ENCODE measurements at places on chromosomes 1 and 21. TPM values are rescaled to one million over a fixed set of nuclear protein-coding genes. Genes with fewer than 3 reads are reported as not detected.

- no peak for DNase-seq
Measured at GRCh38 chr1:46496505-46496904, 6.9 kb downstream of the DMBX1 start.

- DNase-seq = no peak
Measured at GRCh38 chr1:179187043-179187442, 42.4 kb downstream of the ABL2 start.

- DNase-seq = no peak
Measured at GRCh38 chr1:68328490-68328889, 96.2 kb upstream of the WLS start.

DNA sequence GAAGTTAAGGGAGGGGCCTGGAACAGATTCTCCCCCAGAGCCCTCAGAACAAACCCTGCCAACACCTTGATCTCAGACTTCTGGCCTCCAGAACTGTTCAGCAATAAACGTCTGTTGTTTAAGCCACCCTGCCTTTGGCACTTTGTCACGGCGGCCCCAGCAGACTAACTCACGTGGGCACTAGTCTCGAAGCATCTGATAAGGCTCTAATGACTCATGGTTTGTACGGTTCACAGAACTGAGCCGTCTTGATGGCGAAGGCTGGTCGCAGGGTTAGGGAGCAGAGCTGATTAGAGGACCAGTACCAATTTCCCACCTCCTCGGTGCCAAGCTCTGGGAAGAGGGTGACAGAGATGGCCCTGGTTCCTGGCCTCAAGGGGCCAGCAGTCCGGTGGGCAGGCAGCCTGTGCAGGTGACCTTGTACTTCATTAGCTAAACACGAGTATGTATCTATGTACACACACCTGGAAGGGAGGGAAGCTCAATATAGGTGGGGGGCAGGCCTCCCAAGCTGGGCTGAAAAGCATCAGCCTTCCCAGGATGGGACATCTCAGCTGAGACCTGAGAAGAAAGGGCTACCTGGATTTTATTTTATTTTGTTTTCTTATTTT is 112.8 kb downstream of the MRPS6 start:
- DNase-seq = no peak

DNA sequence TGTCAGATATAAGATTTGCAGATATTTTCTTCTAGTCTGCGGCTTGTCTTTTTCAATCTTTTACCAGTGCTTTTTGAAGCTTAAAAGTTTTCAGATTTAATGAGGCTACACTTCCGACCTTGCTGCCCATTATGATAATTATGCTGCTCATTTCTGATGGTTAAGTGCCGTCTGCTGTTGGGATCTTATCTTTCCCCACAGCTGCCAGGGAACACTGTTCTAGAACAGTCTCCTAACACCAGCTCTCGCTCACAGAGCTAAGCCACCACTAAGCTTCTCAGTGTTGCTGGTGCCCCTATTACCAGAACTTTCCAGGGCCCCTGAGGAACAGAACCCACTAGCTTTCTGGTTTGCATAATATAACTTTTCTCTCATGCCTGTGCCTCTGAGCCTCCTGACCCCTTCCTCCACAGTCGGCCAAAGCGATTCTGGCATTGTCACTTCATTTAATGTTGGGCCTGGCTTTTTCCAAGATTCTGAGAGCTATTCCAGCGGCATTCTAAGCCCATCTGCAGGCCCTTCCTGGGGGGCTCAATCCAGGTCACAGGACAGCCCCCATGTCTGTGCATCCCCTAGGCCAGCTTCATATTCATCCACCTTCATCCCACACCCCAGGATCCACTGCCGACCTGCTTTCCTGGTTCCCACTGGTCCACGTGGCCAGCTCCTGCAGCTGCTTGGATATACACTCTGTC is 237.0 kb downstream of the PTPRU start:
- no peak for DNase-seq

ELAPOR1 gene
- total RNA-seq = 1.3 TPM

DNA sequence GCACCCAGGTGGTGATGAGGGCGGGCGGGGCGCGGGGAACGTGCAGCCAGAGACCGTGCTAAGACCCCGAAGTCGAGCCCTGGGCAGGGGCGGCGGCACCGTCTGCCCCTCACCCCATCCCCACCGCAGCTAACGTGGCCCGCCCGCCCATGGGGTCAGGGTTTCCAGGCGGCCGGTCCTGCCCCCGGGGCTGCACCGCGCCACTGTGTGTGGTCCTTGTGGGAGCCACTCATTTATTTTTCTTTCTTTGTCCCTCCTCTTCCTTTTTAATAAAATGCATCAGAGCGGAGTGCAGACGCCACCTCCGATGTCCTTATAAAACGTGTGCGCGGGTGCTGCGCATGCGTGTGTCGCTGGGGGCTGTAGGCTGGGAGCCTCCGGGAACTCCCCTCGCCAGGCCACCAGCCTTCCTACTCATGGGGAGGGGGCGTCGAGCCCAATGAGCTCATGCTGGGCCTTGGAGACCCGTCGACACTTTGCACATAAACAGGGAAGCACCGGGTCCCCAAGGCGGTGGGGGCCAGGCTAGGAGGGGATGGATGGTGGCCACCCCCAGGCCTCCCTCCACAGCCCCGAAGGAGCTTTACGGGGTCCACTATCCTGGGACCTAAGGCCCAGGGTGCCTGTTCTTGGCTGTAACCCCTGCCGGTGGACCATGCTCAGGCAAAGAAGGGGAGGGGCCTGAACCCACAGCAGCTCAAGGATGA is 59.9 kb downstream of the WNT9A start:
- DNase-seq = no peak

DNA sequence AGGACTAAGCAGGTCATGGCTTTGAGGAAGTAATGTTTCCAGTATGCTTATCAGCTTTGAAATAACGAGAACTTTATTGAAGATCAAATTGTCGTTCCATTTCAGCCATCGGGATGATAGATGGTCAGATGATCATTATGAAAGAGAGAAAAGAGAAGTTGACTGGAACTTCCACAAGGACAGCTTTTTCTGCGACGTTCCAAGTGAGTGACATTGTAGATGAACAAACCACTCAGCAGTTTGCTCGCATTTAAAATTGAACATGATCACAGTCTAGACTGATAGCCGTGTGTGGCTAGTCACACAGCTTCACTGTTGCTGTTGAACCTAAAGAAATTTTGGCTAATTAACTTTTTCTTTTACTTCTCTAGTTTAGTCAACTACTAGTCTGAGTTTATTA is 151.1 kb downstream of the TLR5 start:
- DNase-seq = no peak

DNA sequence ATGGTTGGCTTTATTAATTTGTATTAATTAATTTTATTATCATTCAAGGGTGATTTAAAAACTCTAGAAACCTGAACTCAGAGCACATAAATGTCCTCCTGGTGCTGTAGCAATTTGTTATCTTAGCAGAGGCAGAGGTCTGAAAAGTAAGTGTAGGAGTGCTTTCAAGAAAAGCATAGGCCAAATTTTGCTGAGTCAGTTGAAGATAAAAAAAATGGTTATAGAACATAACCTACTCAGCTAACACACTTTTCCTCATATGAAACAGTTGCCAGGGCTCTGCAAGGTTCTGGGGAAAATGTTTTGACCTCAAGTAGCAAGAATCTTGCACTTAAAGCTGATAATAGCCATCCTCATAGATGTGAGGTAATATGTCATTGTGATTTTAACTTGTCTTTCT is 53.5 kb upstream of the CHODL start:
- DNase-seq = no peak

DNA sequence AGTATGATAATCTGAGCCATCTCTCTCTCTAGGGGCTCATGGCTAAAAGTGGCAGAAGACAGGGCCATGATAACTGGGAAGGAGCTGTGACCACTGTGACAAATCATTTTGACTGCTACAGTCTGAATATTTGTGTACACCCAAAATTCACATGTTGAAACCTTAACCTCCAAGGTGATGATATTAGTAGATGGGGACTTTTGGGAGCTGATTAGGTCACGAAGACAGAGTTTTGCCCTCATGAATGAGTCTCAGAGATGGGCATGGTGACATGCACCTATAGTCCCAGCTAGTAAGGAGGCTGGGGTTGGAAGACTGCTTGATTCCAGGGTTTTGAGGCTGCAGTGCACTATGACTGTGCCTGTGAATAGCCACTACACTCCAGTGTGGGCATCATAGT is 174.9 kb downstream of the PLD5 start:
- DNase-seq = no peak

- DNase-seq = no peak
Measured at GRCh38 chr1:177043597-177043996, 120.9 kb downstream of the ASTN1 start.

LEMD1 gene
- total RNA-seq = 0.24 TPM

DNA sequence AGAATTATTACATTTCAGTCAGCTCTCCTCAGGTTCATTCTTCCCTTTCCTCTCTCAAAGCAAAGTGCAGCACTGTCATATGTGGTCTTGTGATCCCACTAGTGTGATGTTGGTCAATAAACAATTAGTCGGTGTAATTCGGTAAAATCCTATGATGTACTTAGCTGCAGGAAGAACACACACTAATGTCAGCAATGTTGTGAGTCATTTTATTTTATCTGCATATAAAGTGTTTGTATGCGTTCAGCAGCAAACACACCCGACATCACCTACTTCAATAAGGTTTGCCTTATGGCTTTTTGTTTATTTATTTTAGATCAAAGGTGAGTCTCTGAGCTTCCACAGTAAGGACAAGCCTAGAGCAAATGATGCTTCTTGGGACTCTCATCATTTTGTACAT is 47.8 kb downstream of the PTPN14 start:
- DNase-seq = no peak

SLC30A1 gene
- 5.7 TPM for total RNA-seq

DNA sequence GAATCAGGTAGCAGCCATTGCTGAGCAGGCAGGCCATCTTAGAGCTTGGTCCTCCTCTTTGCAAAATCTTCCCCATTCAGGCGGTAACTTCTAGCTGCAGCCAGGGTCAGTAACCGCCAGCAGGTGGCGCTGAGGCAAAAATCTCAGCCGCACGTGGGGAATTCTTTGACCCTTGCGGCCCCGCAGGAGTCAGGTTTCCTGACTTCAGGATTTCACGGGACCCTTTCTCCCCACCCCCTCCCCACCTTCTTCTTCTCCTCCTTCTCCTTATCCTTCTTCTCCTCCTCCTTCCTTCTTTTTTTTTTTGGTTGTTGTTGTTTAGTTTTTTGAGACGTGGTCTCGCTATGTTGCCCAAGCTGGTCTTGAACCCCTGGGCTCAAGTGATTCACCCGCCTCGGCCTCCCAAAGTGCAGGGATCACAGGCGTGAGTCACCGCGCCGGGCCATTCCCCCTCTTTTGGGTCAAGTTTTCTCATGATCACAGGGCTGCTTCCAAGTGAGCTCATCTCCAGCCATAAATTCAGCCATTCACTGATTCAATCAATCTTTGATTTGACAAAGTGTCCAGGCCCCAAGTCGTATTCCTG is 33.4 kb upstream of the TENT5B start:
- DNase-seq = peak; percentile 45

SMIM1 gene
- total RNA-seq = 6.9 TPM

GRCh38 chr1:147647796-147648633 is 22.3 kb downstream of the ACP6 start:
- DNase-seq = peak; percentile 30

DNA sequence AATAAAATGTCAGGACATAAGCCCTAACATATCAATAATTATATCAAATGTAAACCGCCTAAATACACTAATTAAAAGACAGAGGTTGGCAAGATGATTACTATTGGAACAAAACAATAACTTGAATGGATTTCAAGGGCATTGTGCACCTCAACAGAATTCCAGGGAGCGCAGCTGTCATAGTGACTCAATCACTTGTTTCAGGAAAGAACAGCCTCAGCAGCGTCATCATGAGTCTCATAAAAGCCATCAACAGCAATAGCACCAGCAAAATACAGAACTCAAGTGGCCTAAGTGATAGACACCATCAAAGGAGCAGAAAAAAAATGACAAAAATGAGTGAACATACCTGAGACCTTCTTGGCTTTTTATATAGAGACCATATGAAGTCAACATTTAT is 632.7 kb upstream of the NR5A2 start:
- DNase-seq = no peak

DNA sequence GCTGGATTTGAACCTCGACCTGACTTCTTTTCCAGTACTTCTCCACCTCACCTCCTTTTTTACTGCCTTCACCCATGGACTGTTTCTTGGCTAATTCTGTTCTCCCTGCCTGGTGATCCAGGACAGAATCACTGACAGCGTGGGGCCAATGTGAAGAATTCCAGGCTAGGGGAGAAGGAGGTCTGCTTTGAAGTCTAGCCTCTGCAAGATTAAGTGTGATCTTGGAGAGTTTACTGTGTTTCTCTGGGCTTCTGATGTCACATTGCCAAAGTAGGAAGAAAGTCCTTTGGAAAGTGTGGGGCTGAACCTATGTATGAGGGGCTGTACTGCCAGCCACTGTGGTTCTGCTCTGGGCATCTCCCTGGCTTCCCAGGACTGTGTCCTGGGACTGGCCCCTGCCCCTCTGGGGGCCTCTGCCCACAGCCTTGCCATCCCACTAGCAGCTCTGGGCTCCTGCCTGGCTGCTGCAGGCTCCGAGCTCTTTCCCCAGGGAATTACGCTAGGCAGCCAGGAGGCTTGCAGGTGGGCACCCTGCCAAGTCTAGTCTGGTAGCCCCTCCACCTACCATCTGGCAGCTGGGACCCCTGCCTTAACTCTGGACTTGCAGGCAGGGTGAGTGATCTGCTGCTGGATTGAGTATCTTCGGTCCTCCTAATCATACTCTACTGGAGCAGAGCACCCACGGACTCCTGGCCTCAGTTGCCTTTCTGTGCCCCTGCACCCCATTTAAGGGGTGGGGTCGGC is 52.2 kb downstream of the YARS1 start:
- no peak for DNase-seq

DNA sequence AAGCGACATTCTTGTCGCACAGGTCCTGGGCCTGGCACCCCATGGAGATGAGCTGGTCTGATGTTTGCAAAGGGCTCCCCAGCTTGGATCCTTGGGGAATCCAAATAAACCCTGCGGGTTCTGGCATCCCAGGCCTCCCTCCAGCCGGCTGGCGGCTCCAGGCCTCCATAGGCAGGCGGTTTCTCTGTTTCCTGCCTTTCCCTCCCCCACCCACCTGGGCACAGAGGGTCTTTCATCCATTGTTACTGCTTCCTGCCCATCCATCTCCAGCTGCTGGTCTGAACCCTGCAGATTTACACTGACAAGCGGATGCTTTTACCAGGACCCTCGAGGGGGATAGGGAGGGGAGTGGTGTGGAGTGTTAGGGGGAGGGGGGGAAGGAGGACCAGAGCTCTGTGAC is 39.1 kb upstream of the ID3 start:
- peak; percentile 71 for DNase-seq

DNA sequence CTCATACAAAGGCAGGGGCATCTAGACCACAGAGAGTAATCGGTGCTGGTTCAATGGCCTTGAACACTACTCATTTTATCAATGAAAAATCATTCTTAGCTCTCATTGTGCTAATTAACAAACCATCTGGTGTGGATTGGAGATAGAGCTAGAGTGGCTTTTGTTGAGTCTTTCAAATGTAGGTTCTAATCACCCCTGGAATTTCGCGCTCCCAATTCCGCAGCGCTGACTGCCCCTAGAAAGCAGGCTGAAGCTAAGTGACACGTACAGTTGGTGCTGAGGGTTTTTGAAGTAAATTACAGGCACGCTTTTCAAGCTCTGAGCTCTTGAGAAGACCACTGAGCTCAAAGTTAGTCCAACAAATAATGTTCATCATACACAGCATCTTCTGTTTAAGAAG is 31.2 kb upstream of the CA6 start:
- DNase-seq = no peak

- DNase-seq = no peak
Measured at GRCh38 chr1:244965185-244966030, 101.1 kb upstream of the HNRNPU start.

NBPF6 gene
- total RNA-seq = not detected

CCDC181 gene
- total RNA-seq = 0.47 TPM

PTPN14 gene
- total RNA-seq = 1.3 TPM

ZMYM1 gene
- 10.3 TPM for total RNA-seq

KPRP gene
- not detected for total RNA-seq

PPM1J gene
- total RNA-seq = 1.7 TPM

Data from thymus (tissue), 14 donors.